ENCODE measurements at places on chromosomes 3 and 15.

GRCh38 chr3:31132132-31132769 lies 237.8 kb upstream of the GADL1 start:
- DNase-seq, result no peak

DNA sequence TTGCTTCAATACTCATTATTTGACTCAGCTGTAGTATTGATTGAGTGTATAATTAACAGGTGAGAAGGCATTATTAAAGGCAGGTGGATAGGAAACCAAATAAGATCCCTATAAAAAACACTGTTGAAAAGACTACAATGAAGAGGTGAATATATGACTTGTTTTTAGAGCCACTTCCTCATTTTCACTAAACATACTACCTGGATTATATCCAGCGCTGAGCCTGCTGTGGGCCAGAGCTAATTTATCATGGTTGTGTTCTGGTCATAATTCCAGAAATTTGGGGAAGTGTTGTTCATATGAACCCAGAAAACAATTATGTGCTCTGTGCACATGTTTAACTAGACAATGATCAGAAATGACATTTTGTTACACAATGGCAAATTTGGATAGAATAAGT lies 235.3 kb upstream of the MME start:
- DNase-seq, result no peak

GRCh38 chr3:117068301-117068700 lies 358.7 kb downstream of the TUSC7 start:
- no peak for DNase-seq

DNA sequence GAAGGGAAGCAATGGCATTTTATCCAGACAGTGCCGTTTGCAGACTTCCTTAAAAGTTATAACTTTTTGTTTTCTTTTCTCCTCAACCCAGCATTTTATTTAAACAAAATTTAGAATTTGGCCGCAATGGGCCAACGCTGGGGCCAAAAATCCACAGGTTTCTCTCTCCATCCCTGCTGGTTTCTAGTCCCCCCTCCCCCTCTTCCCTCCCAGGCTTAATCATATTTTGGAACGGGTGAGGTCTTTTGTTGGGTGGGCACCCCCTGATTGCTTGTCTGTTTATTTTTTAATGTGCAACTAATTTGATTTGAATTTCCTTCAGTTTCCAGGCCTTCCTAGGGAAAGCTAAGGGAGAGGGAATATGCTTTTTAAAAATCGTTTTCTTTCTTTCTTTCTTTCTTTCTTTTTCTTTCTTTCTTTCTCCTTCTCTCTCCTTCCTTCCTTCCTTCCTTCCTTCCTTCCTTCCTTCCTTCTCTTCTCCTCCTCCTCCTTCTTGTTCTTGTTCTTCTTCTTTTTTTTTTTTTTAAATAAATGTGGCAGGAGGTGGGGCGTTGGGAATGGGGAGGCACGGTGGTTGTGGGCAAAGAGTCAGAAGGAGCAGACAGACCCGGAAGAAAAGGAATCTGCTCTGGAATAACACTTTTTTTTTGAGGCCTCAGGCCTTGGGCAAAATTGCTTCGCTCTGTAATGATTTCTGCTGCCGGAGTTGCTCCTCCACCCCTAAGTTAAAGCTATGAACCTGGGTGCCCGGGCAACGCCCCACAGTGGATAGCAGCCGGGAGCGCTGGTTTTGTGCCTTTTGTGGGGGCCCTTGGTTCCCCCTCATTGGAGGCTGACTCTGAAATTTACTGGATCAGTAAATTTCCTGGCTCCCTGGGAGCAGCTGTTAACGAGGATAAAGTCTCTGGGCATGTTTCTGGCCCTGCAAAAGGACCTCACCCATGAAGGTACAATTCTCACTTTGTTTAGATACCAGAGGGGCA lies 1.9 kb downstream of the FNDC3B start:
- DNase-seq, result no peak

GRCh38 chr15:84950570-84951111 lies 31.0 kb upstream of the PDE8A start:
- no peak for DNase-seq

- no peak for DNase-seq
These were observed 464.9 kb downstream of the TAFA4 start for GRCh38 chr3:68467465-68467864.

Measured in stimulated activated CD4-positive, alpha-beta T cell treated with anti-CD3 and anti-CD28 coated beads, TNF-alpha, amount 100 ng/mL, for 4 hours (primary cell).